Right renal pelvis (tissue), 4 donors: ENCODE measurements at places on chromosomes 5 and 9.

DNA sequence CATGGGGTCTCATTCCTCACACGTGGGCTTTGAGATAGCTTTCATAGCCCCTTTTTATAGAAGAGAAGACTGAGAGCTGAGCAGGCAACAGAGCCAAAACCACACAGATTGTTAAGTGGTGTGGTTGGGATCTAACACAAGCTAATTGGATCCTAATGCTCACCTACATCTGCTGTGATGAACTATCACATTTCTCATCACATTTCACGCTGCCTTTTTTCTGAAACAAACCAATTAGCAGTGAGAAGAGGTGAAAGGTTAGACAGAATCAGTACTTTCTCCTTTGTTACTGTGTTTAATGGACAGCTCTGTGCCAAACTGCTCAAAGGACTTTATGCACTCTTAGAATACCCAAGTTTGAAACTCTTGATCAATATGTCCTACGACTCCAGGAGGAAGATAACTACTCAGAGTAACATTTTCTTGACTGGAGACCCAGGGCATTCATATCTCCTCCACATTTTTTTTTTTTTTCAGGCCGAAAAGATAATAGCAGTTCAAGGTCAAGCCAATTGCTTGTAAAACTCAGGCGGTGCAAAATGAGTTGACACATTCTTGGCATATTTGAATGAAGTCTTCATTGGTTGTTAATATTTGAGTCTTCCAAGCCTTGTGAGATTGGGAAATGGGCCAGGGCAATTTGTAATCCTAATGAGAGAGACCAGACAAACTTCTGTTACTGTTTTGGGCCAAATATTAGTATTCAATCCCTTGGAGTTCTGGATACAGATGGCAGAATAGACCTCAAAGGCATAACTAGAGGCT, 138.4 kb downstream of the KCTD16 start:
- no peak for DNase-seq

DNA sequence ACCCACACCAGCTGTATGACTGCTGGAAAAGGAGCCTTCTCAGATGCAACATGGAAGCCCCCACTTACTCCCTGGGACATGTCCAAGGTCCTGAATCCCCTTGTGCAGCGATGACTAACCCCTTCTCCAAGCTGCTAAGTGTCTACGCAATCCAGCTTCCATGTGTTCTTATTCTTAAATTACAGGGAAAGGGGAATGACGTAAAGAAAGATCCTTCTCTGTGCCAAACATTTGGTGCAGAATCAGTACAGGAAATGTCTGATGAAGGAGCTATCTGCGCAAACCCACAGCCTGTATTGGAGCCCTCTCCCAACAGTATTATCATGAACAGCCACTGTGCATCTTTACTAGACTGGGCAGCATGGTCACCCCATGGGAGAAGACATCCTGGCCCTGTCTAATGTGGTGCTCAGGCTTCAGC, 183.2 kb downstream of the FRMD3 start:
- DNase-seq: no peak

- no peak for DNase-seq
Observed at GRCh38 chr5:144547098-144547499, 376.4 kb downstream of the KCTD16 start.

DNA sequence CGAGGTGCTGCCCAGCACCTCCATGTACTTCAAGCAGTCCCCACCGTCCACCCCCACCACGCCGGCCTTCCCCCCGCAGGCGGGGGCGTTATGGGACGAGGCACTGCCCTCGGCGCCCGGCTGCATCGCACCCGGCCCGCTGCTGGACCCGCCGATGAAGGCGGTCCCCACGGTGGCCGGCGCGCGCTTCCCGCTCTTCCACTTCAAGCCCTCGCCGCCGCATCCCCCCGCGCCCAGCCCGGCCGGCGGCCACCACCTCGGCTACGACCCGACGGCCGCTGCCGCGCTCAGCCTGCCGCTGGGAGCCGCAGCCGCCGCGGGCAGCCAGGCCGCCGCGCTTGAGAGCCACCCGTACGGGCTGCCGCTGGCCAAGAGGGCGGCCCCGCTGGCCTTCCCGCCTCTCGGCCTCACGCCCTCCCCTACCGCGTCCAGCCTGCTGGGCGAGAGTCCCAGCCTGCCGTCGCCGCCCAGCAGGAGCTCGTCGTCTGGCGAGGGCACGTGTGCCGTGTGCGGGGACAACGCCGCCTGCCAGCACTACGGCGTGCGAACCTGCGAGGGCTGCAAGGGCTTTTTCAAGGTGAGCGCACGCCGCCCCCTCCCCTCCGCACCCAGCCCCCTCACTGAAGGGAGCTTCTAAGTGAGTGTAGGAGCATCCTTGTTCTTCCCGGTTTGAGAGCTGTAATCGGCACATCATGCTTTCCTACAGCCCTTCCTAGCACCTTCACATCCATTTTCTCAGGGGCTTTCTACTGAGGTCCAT, 6.9 kb downstream of the NR4A3 start:
- DNase-seq: no peak

- no peak for DNase-seq
Observed at GRCh38 chr5:139207297-139208000, 9.3 kb upstream of the SIL1 start.

DNA sequence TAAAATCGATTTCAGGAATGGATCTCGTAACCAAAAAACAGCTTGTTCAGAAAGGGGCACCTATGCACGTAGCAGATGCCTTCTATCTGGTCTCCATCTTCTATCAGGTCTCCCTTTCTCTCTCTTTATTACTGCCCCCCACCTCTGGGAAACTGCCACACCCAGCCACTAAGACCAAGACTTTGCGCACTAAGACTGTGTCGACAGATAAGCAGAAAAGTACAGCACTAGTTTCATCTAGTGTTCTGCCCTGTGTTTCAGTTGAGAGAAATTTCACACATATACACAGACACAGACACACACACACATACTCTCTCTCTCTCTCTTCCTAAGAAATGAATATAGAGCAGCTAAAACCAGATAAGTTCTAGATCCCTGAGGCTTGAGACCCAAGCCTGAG, 210.1 kb upstream of the MAP3K1 start:
- no peak for DNase-seq

GRCh38 chr9:135329571-135330306, 149.8 kb upstream of the PPP1R26 start:
- DNase-seq: no peak

DNA sequence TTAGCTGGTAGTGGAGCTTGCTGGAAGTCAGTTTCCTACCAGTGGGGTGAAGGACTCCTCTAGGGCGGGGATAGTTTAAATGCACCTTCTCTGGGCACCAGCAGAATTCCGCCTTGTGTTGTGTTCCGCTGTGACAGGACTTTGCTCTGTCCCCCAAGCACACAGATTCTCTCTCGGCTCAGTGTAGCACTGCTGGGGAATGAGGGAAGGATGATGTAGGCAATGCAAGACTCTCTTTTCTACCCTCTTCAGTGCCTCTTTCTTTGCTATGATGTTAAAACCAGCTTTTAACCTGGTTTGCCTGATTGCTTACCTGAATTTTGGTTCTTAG, 155.2 kb upstream of the SH3GL2 start:
- DNase-seq: no peak

DNA sequence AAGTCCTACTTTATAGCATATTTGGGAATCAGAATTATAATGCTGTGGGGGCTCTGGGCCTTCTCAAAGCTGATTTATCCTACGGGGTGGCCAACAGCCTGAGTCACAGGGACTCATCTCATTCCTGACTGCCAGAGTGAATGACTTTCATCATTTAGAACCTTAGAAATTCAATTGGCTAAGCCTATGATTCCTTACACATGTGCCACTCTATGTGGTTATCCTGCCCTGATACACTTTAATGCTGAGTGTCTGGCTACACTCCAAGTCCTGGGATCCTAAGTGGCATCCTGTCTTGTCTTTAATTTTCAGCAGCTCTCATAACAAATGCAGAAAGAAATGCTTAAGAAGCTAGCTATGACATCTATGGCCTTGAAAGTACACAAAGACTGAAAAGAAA, 75.2 kb upstream of the FREM1 start:
- DNase-seq: no peak

- DNase-seq: no peak
Observed at GRCh38 chr9:107929443-107929842, 439.9 kb upstream of the KLF4 start.

DNA sequence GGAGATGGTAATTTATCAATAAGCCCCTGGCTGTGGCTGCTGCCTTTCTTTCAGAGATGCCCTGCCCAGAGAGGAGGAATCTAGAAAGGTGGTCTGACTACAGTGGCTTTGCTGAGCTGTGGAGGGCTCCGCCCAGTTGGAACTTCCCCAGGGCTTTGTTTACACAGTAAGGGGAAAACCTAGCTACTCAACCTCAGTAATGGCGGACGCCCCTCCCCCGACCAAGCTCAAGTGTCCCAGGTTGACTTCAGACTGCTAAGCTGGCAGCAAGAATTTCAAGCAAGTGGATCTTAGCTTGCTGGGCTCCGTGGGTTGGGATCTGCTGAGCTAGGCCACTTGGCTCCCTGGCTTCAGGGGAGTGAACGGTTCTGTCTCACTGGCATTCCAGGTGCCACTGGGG, 865.4 kb upstream of the ACO1 start:
- no peak for DNase-seq

DNA sequence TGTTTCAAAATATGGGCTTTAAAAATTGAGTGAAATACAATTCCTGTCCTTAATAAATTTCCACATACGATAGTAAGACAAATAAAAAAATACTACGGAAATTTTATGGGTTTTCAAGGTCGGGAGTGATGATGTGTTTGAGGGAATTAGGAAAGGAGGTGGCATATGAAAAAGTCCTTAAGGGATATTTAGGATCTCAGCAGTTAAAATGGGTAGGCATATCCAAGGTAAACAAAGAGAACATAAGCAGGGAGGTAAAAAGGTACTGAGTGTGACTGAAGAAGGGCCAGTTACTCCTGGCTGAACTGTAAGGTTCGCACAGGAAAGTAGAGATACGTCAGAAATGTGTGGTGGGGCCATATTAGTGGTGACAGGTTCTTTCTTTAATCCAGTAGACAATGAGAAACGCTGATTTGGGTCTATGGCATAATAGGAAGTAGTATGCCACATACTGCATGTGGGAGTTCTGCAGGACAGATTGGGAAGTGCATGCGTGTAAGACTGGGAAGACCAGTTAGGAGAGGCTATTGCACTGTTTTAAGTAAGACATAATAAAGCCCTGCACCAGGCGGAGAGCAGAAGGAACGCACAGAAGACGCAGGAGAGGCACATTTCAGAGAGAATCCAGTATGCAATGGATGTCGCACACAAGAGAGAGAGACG, 937 bp upstream of the HMGCR start:
- DNase-seq: peak; percentile 62

DNA sequence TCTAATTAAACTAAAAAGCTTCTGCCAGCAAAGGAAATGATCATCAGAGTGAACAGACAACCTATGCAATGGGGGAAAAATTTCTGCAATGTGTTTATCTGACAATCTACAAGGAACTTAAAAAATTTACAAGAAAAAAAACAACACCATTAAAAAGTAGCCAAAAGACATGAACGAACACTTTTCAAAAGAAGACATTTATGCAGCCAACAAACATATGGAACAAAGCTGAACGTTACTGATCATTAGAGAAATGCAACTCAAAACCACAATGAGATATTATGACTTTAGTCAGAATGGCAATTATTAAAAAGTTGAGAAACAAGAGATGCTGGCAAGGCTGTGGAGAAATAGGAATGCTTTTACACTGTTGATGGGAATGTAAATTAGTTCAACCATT, 530.4 kb upstream of the DAB2 start:
- DNase-seq: no peak

DNA sequence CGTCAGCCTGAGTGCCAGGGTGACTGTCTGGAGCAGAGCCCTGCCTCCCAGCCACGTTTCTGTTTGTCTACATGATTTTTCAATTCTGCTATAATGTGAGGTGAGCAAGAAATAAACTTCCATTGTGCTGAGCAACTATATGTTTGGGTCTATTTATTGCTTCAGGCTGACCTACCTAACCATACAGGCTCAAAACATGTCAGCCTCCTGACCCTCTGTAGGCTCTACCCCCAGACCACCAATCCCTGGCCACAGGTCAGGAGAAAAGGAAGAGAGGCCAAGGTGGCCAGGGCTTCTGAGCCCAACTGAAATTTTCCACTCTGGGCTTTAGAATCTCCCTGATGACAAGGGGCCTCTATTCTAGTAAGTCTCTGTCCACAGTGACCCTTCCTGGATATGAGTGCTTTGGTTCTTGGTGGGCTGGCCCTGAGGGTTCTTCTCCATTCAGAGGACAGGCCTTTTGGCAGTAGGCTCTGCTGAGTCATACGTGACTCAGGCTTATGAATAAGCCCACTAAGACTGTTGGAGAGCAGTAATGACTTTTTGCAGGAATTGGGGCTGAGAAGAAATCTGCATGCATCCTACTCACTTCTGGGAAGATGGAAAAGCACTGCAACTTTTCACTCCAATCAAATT, 117.2 kb upstream of the TBCA start:
- DNase-seq: no peak

DNA sequence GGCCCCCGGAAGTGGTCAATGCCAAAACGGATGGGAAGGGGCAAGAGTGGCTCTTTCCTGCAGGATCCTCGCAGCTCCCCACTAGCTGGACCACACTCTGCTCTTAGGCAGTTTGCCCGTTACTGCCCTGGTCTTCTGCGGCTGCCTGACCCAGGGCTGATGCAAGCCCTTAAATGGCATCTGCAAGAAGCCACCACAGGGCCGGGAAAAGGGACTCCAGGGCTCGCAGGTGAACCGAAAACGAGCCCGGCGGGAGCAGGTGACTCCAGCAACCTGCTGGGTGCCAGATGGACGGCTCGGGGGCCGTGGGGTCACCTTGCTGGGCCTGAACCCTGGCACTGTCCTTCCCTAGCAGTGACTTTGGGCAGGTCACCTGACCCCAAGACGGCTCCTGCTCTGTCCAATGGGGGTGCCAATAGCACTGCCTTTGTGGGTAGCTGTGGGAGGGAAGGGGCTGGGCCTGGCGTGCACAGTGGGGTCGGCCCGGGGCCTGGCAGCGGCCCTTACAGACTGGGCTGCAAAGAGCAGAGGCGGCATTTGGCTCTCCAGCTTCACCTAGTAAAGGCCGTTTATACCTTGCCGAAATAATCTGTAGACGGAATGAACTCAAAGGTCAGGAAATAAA, 1.3 kb downstream of the TMEM250 start:
- DNase-seq: no peak

GRCh38 chr5:7745882-7746610, 104.9 kb downstream of the CFAP90 start:
- peak; percentile 57 for DNase-seq

DNA sequence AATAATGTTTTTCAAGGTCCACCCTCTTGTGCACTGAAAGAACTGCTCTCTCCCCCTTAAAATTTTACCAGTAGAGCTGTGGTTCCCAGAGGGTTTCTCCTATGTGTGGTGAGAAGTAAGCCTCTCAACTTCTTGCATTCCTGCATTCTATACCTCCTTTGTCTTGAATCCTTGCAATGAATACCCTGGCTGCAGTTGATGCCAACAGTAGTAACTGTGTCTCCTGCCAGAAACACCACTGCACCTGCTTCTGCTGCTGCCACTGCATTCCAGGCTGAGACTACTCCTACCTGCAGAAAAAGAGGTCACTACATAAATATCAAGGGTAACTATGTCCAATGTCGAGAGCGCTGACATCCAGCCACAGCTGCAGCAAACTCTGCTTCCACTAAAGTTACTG, 203.7 kb downstream of the TMEM167A start:
- DNase-seq: no peak

- no peak for DNase-seq
Observed at GRCh38 chr5:120555345-120555744, 91.2 kb downstream of the PRR16 start.

- DNase-seq: no peak
Observed at GRCh38 chr5:157283434-157283833, 17.5 kb downstream of the CYFIP2 start.

- no peak for DNase-seq
Observed at GRCh38 chr9:1960342-1961042, 54.7 kb upstream of the SMARCA2 start.
